ENCODE measurements at places on chromosomes 6 and 20. TPM values are rescaled to one million over a fixed set of nuclear protein-coding genes. Genes with fewer than 3 reads are reported as not detected.

The EGFL8 gene
- 20.7 TPM for total RNA-seq

The SLC22A3 gene
- total RNA-seq, result 20.3 TPM

The GINS1 gene
- 0.33 TPM for total RNA-seq

The VARS1 gene
- total RNA-seq, result 25.0 TPM

The LKAAEAR1 gene
- total RNA-seq, result not detected

The SH3BGRL2 gene
- 32.8 TPM for total RNA-seq

DNA sequence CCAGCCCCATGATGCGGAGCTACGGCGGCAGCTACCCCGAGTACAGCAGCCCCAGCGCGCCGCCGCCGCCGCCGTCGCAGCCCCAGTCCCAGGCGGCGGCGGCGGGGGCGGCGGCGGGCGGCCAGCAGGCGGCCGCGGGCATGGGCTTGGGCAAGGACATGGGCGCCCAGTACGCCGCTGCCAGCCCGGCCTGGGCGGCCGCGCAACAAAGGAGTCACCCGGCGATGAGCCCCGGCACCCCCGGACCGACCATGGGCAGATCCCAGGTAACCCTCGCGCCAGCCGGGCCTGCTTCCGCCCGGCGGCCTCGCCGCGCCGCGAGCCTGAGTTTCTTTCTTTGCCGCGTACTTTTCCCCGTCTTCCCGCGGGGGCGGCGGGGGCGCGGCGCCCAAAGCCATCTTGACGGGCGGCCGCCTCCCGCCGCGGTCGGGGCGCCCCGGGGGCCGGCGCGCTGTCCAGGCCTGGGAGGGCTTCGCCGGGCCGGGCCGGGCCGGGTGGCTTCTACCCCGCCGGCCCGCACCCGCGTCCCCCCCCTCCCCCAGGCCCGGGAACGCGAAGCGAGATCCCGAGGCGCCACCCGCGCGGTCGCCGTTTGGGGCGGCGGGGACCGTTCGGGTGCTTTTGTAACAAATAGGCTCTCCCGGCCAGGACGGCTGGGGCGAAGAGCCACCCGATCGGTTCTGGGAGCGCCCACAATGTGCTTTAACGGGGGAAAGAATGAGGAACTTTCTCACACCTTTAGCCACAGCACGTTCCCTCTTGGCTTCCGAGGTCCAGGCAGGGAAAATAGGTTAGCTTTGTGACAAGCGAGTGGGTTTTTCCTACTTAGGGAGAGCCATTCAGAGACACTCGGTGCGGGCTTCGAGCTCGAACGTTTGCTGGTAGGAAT, 2.3 kb downstream of the ARID1B start:
- no peak for DNase-seq

GRCh38 chr6:10882657-10883171, 873 bp upstream of the GCM2 start:
- no peak for DNase-seq

- no peak for DNase-seq
Measured at GRCh38 chr6:63740709-63741108, 105.1 kb downstream of the PHF3 start.

DNA sequence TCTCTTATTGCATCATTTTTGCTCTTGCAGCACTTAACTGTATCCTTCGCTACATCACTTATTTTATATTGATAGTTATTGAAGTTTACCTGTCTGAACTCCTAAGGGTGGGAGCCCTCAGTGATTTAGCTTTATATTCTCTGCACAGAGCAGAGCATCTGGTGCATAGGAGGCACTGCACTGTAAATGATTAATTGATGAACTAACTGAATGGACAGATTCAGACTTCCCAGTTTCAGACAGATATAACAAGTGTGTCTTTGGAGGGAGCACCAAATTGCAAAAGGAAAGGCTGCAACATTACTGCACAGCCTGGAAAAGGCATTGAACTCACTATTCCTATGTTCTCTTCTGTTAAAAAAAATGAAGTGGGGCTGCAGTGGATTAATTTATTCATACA, 160.3 kb downstream of the EDN1 start:
- DNase-seq, result no peak

GRCh38 chr20:23634985-23635767, 2.6 kb downstream of the CST3 start:
- peak; percentile 92 for DNase-seq

DNA sequence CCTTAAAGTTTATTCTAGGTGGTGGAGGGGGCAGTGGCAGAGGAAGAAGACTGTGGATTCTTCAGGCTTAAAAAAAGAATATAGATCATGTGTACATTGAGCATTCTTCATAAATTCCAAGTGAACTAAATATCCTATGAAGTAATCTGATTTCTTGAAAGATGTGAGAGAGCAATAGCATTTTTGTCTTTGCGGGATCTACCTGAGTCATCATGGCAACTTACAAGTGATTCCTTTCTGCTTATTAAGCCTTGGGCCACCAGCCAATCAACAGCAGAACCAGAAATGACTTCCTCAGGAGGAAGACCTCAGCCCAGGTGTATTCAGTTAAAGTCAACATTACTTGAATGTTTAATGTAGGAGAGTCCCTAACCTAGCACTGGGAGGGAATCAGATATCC, 756.9 kb downstream of the TFAP2A start:
- no peak for DNase-seq

DNA sequence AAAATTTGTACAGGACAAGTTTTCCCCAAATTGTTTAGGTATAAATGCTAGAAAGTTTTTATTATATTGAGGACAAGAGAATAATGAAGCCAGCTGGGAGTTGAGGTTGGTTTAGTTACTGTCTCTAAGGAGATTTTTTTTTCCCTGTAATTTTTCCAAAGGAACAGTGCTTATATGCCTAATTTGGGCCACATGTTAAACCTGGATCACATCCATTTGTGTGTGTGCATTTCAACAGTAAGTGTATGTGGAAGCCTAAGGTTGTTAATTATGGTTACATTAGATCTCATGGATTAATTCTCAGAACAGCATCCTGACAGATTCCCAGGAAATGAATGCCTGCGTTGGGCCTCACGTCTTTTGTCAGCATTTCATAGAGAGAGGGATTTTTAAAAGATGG, 4.5 kb downstream of the IGF2R start:
- peak; percentile 45 for DNase-seq

DNA sequence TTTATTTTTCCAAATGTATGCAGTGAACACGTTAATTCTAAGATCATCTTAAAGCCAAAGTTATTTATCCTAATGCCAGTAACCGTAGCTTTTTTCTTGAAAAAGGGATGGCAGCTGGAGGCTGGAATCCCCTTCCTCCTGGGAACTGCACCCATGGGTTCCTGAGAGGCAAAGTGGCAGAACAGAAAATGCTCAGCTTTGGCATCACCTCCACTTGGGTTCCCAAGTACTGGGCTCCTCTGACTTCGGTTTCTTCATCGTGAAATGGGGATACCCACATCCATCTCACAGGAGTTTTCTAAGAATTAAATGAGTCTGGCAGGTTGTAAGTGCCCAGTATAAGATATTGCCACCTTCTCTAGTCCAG, 6.2 kb upstream of the DDX43 start:
- DNase-seq, result no peak

DNA sequence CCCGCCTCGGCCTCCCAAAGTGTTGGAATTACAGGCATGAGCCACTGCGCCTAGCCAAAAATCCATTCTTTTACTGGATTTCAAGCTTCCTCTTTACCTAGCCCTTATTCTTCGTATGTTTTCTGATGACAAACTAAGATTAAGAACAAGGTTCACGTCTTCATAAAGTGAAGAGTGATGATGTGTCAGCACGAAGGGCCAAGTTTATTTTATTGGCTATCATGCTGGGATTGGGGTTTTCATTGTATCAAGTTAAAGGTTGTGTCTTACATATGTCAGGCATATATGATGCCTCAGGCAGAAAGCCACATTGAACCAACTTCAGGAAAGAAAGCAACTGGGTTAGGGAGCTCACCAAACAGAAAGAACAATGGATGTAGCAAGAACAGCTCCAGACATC, 19.7 kb upstream of the SLC17A3 start:
- DNase-seq, result no peak

DNA sequence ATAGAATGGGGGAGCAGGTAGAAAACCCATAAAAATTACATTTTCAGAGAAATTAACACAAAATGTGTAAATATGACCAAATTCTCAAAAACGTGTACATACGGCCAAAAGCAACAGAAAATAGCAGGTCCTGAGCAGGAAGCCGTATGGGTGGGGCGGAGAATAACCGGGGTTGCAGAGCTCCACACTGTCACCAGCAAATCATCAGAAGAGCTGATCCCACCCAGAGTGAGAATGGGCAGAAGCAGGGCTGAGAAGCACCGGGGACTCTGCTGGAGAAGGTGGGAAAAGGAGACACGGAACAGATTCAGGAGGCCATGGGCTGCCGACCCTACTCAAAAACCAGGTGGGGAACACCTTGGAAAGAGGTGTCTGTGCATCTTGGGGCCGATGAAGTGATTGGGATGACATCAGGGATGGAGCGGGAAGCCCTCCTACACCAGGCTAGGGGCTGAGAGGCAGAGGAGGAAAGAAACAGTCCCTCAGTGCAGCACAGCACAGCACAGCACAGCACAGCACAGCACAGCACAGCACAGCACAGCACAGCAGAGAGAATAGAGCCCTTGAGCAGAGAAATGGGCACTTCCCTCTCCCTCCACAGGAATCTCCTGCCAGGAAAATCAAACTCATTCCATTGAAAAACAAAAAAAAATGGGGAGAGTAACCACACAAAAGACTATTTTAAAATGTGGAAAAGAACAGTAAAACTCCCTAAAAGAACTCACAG, 22.3 kb downstream of the STX7 start:
- DNase-seq, result no peak

DNA sequence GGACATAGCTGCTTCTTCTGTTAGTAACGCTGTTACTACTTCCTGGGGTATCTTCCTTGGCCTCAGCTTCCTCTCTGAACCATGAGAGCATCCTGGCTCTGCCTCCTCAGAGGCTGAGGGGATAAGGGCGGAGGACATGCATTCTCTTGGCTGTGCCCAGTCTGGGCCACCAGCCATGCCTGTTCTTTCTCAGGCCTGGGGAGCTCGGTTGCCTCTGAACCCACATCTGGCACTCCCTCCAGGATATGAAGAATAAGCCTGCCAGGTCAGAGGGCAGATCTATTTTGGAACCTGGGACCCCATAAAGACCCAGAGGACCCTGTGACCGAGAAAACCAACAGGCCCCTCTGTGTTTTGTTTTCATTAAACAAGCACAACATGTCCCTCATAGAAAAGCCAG, 6.6 kb upstream of the ANGPT4 start:
- DNase-seq, result no peak

DNA sequence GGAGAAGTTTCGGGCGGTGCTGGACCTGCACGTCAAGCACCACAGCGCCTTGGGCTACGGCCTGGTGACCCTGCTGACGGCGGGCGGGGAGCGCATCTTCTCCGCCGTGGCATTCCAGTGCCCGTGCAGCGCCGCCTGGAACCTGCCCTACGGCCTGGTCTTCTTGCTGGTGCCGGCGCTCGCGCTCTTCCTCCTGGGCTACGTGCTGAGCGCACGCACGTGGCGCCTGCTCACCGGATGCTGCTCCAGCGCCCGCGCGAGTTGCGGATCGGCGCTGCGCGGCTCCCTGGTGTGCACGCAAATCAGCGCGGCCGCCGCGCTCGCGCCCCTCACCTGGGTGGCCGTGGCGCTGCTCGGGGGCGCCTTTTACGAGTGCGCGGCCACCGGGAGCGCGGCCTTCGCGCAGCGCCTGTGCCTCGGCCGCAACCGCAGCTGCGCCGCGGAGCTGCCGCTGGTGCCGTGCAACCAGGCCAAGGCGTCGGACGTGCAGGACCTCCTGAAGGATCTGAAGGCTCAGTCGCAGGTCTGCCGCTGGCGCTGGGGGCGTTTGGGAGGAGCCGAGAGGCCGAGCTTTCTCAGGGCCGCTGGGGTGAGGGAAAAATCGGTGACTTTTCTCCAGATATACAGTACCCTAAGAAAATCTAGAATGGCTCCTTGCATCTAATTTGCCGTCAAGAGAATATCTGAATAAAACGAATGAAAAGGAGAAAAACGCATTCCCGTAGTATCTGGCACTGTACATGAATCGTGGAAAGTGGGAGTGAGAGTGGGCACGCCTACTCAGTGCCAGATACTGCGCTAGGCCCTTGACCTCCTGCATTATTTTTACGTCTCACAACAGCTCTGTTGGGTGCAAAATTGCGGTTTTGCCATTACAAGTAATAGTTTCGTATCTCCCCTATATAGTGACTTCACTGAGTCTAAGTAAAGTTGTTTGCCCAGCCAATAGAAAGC, 1.0 kb downstream of the CALHM6 start:
- no peak for DNase-seq

- no peak for DNase-seq
Measured at GRCh38 chr6:167650730-167651317, 175.9 kb upstream of the AFDN start.

DNA sequence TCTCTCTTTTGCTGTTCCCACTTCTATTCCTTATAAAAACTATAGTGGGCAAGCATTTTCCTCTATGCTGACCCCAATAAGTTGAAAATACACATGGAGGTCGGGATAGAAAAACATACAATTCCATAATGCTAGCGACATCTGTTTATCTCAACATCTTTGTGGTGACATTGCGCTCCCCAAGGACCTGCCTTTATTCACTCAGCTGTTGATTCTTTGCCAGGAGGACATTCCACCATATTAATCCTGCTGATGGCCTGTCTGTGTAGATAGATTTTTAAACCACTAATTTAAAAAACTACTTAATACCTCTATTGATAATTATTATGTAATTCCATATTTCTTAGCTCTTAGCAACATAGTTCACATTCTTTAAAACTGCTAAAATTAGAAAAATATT, 555.3 kb upstream of the MAP3K7 start:
- DNase-seq, result no peak

DNA sequence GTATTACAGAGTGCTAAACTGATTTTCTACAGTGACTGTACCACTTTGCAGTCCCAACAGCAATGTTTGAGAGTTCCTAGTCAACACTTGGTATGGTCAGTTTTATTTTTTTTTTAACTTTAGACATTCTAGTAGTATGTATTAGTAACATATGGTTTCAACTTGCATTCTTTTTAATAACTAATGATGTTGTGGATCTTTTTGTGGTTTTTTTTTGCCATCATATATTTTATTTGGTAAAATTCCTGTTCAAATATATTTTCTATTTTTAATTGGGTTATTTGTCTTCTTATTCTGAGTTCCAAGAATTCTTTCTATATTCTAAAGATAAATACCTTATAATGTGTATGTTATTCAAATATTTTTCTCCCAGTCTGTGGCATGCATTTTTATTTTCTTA, 189.4 kb upstream of the ECI2 start:
- DNase-seq, result no peak

DNA sequence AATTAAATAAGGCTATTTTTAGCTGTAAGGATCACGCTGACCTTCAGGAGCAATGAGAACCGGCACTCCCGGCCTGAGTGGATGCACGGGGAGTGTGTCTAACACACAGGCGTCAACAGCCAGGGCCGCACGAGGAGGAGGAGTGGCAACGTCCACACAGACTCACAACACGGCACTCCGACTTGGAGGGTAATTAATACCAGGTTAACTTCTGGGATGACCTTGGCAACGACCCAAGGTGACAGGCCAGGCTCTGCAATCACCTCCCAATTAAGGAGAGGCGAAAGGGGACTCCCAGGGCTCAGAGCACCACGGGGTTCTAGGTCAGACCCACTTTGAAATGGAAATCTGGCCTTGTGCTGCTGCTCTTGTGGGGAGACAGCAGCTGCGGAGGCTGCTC, 84.0 kb downstream of the RAMACL start:
- no peak for DNase-seq
